ENCODE measurements at places on chromosomes 1 and 21. TPM values are rescaled to one million over a fixed set of nuclear protein-coding genes. Genes with fewer than 3 reads are reported as not detected.

SPRR1A gene
- not detected for total RNA-seq

CYP4B1 gene
- total RNA-seq: 6.1 TPM

DNA sequence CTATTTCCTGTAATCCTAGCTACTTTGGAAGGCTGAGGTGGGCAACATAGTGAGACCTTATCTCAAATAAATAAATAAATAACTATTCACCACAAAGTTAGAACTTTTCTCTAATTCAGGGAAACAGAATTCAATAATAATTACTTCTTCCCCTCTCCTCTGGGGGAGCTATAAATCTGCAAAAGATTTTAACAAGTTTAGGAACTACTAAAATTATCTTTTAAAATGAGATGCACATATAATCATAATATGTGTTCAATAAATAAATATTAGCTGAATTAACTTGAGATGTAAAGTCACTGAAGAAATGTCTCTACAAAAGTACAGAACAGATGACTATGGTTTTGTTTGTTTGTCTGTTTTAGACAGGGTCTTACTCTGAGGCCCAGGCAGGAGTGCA is 14.1 kb downstream of the WDR47 start:
- H3K36me3 ChIP-seq: no peaks in the 10 kb centered on the region
- no peaks in the 10 kb centered on the region for H3K4me1 ChIP-seq
- no peaks in the 10 kb centered on the region for H3K27me3 ChIP-seq
- no peak for DNase-seq

GRCh38 chr1:2442661-2443060 is 30.3 kb upstream of the PEX10 start:
- no peaks in the 10 kb centered on the region for H3K36me3 ChIP-seq
- DNase-seq: peak; percentile 57
- no peaks in the 10 kb centered on the region for H3K27me3 ChIP-seq
- H3K4me1 ChIP-seq: peaks cover 5% of the 10 kb centered on the region

- no peaks in the 10 kb centered on the region for H3K36me3 ChIP-seq
- H3K27ac ChIP-seq: no peak overlapping the region
- no peak overlapping the region for H3K4me3 ChIP-seq
- H3K4me1 ChIP-seq: no peaks in the 10 kb centered on the region
- H3K27me3 ChIP-seq: no peaks in the 10 kb centered on the region
Measured at GRCh38 chr1:87902830-87903229, 574.1 kb downstream of the LMO4 start.

GRCh38 chr1:41315146-41315822 is 46.0 kb upstream of the FOXO6 start:
- no peaks in the 10 kb centered on the region for H3K36me3 ChIP-seq
- H3K4me3 ChIP-seq: no peak overlapping the region
- H3K27ac ChIP-seq: no peak overlapping the region
- peaks cover 19% of the 10 kb centered on the region for H3K4me1 ChIP-seq
- no peak for DNase-seq

- no peaks in the 10 kb centered on the region for H3K36me3 ChIP-seq
- no peak overlapping the region for H3K27ac ChIP-seq
- H3K4me1 ChIP-seq: no peaks in the 10 kb centered on the region
- no peaks in the 10 kb centered on the region for H3K27me3 ChIP-seq
Measured at GRCh38 chr1:48841461-48841860, 64.8 kb upstream of the BEND5 start.
